AG04449 (cell line): ENCODE measurements at places on chromosomes 4 and X.

DNA sequence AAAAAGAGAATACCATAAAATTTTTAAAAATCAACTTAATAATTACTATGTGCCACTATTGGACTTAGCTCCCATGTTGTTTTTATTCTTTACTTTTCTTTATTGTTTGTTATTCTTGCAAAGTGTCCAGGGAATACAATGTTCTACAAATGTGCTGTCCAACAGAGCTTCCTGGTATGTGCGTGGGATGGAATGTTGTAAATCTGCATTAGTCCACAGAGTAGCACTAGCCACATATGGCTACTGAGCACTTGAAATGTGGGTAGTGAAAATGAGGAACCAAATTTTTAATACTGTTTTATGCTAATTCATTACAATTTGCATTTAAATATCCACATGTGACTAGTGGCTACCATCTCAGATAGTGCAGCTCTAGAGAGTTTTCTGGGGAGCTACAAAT lies 14.3 kb upstream of the CORIN start:
- peak; percentile 63 for DNase-seq

DNA sequence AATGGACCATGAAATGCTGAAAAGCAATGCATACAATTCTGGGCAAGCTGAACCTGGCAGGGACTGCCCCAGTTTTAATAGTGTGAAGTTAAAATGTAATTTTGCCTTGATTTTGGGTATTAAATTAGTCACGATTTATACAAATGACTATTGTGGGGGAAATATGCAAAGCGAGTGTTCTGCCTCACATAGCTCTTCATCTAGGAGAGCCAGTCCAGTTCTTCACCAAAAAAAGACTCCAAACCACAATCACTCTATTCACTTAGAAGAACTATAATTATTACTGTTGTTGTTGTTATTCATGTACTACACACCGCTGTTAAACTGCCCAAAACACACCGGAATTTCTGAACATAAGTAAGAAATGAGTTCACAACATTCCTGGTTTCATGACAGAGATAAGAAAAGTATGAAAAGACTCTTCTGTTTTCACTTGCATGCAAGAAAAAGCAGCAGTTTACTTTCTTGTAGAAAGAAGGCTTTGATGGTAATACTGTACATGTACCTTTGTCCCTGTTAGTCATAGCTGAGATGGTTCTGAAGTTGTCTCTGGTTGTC lies 101.9 kb downstream of the QRFPR start:
- peak; percentile 17 for DNase-seq

- DNase-seq, result no peak
These were observed 55.9 kb upstream of the BMP2K start for GRCh38 chr4:78720204-78720603.

DNA sequence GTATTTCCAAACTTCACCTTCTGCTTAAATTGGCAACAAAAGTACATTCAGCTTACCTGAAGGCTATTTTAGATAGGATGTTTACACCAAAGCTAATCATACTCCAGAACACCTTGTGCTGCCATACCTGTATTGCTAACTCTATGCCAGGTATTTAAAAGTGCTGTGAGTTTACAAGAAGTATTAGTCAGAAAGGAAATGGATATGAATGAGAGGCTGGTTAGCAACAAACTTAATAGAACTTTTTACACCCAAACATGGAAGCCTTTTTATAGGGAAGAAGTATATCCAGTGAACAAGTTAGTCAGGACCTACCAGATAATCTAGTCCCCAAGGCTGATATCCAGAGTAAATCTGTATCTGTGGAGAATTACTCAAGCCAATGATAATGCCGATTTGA lies 131.2 kb upstream of the SPRY1 start:
- no peak for DNase-seq

GRCh38 chrX:9662148-9662547 lies 103.5 kb downstream of the GPR143 start:
- DNase-seq, result no peak

DNA sequence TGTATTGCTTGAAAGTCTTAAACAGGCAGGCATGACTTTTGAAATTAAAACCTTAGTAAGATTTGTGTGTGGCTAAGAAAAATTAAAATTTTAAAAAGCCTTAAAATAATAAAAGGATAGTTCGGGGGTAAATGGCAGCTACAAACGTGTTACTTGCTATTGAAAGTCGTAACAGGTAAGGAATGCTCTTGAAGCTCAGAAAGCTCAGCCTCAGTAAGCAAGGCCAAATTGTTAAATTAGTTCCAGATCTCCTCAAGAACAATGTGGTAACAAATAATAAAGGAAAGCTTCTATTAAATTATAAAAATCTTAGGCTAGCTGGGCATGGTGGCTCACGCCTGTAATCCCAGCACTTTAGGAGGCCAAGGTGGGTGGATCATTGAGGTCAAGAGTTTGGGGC lies 25.5 kb downstream of the PRMT9 start:
- no peak for DNase-seq
